CD4-positive, alpha-beta memory T cell (primary cell): ENCODE measurements at places on chromosomes 6 and 20. TPM values are rescaled to one million over a fixed set of nuclear protein-coding genes. Genes with fewer than 3 reads are reported as not detected.
A peak's percentile ranks its signal among the peaks of the same experiment; 100 is the strongest.

- no peaks in the 10 kb centered on the region for H3K27me3 ChIP-seq
- H3K36me3 ChIP-seq: peaks cover 96% of the 10 kb centered on the region
- H3K4me1 ChIP-seq: peaks cover 5% of the 10 kb centered on the region
- DNase-seq: no peak
- H3K4me3 ChIP-seq: no peak overlapping the region
These were observed 9.6 kb downstream of the LEMD2 start for GRCh38 chr6:33779290-33779689.

GRCh38 chr20:39489986-39490560, 527.9 kb downstream of the DHX35 start:
- no peaks in the 10 kb centered on the region for H3K27me3 ChIP-seq
- H3K4me1 ChIP-seq: no peaks in the 10 kb centered on the region
- DNase-seq: no peak
- no peak overlapping the region for H3K4me3 ChIP-seq
- H3K27ac ChIP-seq: no peak overlapping the region

- no peaks in the 10 kb centered on the region for H3K27me3 ChIP-seq
- peak overlapping the region; percentile 75 for H3K27ac ChIP-seq
- no peak for DNase-seq
- peak overlapping the region; percentile 87 for H3K4me3 ChIP-seq
- no peaks in the 10 kb centered on the region for H3K36me3 ChIP-seq
- peaks cover 38% of the 10 kb centered on the region for H3K4me1 ChIP-seq
These were observed 530 bp downstream of the GOPC start for GRCh38 chr6:117601811-117602150.

- H3K4me1 ChIP-seq: peaks cover 44% of the 10 kb centered on the region
- peak overlapping the region; percentile 23 for H3K27ac ChIP-seq
- DNase-seq: peak; percentile 70
These were observed 161.4 kb downstream of the DNAH8 start for GRCh38 chr6:38876475-38876874.

GRCh38 chr20:43715511-43715910, 11.3 kb downstream of the GTSF1L start:
- H3K27me3 ChIP-seq: no peaks in the 10 kb centered on the region
- no peaks in the 10 kb centered on the region for H3K36me3 ChIP-seq
- no peak overlapping the region for H3K27ac ChIP-seq
- H3K4me1 ChIP-seq: no peaks in the 10 kb centered on the region

DNA sequence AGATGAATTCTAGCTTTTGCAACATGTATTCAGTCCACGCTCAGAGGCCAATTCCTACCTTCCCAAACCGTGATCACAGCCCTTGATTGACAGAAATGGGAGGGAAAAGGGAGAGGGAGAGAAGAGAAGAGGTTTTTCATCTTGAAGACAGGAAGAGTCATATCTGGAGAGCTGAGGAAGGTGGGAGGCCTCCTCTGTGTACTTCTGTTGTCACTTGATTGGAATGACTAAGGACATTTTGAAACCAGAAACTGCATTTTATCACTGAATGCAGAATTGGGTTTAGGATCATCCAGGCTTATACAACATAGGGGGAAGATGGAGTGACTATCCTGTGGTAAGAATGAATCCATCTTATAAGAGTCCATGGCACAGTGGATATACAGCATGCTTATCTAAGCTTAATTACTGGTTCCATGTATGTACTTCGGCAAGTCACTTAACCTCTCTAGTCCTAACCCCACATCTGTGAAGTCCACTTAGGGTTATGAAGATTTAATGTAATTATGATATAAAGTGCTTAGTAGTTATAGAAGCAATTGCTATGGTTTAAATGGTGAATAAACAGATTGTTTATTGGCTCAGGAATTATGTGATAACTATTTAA, 144.0 kb downstream of the BCKDHB start:
- no peaks in the 10 kb centered on the region for H3K36me3 ChIP-seq
- no peak overlapping the region for H3K27ac ChIP-seq
- H3K27me3 ChIP-seq: no peaks in the 10 kb centered on the region
- no peaks in the 10 kb centered on the region for H3K4me1 ChIP-seq
- no peak for DNase-seq

DNA sequence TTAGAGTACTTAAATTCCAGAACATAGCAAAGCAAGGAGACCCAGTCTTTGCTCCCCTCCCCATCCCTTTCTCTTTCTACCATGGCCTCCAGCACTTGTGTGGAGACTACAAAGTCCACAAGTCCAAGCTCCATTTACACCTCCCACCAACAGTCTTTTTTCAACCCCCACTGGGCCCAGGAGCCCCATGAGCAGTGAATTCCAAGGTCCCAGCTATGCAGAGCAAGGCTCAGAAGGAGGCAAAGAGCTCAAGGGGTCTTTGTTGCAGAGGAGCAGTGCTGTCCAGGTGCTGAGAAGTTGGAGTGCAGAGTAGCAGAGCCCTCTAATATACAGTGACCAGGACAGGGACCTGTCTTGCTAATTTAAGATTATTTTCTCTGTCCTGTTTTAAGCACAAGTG, 9.0 kb downstream of the PAK5 start:
- H3K27ac ChIP-seq: no peak overlapping the region
- no peak overlapping the region for H3K4me3 ChIP-seq
- H3K4me1 ChIP-seq: no peaks in the 10 kb centered on the region
- H3K27me3 ChIP-seq: no peaks in the 10 kb centered on the region

- H3K4me1 ChIP-seq: peaks cover 69% of the 10 kb centered on the region
- peak overlapping the region; percentile 97 for H3K27ac ChIP-seq
- H3K4me3 ChIP-seq: peak overlapping the region; percentile 97
These were observed 2.6 kb downstream of the TSPYL1 start for GRCh38 chr6:116277124-116277523.

Gene C6orf132
- not detected for total RNA-seq

Gene COL21A1
- not detected for total RNA-seq

Gene DNAH8
- total RNA-seq: 0.09 TPM

Gene C6orf141
- not detected for total RNA-seq

Gene EPB41L2
- 18.4 TPM for total RNA-seq

Gene MYLK2
- not detected for total RNA-seq

Gene WFDC8
- total RNA-seq: not detected

Gene POPDC3
- total RNA-seq: not detected

Gene LPA
- total RNA-seq: not detected

Gene OR2H1
- total RNA-seq: not detected
